ENCODE measurements at places on chromosomes 3 and 15.

DNA sequence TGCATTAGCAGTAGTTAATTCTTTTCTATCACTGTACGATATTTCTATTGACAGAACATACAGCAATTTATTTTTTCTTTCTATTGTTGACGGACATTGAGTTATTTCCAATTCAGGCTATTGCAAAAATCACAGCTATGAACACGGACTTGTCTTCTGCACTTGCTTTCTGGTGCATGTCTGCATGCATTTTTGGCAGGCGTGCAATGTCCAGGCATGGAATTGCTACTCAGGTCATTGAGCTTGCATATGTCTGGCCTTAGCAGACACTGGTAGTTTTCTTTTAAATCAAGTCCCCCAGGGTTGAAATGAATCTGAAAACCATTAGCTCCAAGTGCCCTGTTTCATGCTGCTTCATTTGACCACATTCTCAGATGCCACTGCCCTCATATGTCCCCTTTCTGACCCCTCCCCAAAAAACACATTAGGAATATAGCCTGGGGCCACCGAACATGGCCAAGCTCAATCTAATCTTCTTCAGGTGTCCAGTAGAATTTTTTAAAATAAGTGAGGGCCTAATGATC is 72.8 kb downstream of the LRIG1 start:
- no peak for DNase-seq

DNA sequence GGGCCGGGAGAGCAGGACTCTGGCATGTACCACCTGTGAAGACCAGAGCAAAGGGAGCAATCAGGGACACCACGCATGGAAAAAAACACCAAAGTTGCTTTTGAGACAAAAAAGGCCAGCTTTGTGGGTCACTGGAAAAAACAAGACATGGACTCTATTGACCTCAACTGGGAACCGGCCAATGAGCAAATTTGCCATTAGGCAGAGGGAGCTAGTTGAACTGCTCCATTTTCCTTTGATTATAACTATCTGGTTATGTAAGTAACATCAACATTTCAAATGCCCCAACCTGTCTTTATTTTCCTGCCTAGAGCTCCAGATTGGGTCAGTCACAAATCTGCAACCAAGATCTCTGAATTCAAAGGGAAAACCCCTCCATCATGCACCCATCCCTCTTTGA is 86.0 kb downstream of the ZNF385D start:
- no peak for DNase-seq

DNA sequence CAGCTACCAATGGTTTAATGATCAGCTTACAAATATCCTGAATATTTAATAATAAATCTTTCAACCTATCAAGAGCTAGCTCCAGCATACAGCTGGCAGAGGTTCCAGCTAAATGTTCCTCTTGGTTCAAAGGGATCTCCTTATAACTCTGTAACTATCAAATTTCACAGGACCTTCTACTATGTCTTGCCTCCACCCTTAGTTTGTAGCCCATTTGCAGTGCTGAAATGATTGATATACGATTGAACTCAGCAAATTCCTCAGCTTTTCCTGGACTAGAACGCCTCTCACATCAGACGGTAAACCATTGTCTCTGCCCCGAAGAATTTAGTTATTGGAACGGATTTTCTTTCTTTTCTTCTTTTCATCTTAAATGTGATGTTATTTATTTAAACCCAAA is 41.5 kb downstream of the CD200R1L start:
- no peak for DNase-seq

DNA sequence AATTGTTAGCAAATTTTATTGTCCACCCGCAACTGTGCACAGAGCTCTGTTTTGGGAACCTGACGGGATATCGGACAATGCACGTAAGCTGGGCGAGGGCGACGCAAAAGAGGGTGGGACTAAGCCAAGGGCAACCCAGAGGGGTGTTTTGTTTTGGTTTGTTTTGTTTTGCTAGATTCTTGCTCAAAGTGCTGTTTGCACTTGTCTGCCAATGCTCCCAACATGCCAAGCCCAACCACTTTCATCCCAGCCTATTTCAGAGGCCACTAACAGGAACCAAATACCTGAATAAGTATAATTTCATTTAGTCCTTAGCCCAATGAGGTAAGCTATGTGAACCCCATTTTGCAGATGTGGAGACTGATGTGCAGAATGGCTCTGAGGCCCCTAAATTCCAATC is 9.7 kb upstream of the CMTM7 start:
- no peak for DNase-seq

DNA sequence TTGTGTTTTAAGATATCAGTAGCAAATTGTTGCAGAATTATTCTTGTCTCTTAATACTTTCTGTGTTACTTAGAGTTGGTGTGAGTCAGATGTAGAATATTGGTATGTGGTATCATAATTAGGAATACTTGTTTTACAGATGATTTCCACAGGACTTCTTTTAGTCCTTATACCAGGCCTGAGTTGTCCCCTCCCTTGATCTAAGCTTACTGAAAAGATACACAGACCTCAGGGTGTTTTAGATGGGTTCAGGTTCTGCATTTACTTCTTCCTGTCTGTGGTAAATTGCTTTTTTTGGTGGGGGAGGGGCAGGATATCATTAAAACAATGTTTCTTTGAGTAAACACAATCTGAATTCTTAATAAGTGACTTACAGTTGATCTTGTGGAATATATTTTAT is 14.2 kb downstream of the DZIP3 start:
- DNase-seq, result no peak

- no peak for DNase-seq
Observed at GRCh38 chr15:98147415-98147814, 186.9 kb downstream of the ARRDC4 start.

- DNase-seq, result peak; percentile 39
Observed at GRCh38 chr3:112136959-112137693, 4.1 kb upstream of the GCSAM start.

DNA sequence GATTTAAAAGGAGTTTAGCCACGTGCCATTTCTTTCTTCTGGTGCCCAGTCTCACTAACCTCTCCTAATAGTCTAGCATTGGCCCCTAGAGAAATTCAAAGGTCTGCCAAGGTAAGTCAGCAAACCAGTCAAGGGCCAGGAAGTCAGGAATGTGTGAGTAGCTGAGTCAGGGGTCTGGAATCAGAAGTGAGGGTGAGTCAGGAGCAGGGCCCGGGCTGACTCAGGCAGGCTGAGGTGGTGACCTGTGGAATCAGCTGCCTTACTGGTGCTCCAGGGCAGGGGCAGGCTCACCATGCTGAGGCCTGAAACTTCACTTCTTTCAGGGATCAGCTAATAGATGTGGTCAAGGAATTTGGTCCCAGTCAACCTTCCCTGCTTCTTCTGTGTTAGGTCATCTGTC is 105.8 kb upstream of the MYZAP start:
- DNase-seq, result no peak

GRCh38 chr3:62892045-62892444 is 16.8 kb upstream of the CADPS start:
- DNase-seq, result no peak

GRCh38 chr15:79898369-79898768 is 1.6 kb upstream of the MTHFS start:
- DNase-seq, result no peak

- no peak for DNase-seq
Observed at GRCh38 chr3:112794622-112795172, 52.0 kb downstream of the CD200R1L start.

DNA sequence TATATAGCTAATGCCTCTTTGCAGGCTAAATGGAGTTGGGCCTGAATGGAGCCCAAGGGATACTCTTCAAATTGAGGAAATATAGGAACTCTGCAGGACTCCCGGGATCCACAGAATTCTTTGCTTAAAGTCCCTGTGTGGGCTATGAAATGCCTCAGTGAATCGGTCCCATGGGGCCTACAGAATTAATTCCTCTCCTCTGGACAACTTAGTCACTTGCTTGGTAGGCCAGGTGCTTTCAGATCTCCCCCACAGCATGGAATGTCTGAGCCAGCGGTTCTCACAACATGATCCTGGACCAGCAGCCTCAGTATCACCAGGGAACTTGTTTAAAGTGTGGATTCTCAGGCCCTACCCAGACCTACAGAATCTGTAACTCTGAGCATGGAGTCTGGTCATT is 15.1 kb upstream of the PRICKLE2 start:
- no peak for DNase-seq

- DNase-seq, result no peak
Observed at GRCh38 chr15:37537802-37538201, 396.6 kb upstream of the TMCO5A start.

- no peak for DNase-seq
Observed at GRCh38 chr3:126528800-126529541, 5.0 kb downstream of the CHST13 start.

DNA sequence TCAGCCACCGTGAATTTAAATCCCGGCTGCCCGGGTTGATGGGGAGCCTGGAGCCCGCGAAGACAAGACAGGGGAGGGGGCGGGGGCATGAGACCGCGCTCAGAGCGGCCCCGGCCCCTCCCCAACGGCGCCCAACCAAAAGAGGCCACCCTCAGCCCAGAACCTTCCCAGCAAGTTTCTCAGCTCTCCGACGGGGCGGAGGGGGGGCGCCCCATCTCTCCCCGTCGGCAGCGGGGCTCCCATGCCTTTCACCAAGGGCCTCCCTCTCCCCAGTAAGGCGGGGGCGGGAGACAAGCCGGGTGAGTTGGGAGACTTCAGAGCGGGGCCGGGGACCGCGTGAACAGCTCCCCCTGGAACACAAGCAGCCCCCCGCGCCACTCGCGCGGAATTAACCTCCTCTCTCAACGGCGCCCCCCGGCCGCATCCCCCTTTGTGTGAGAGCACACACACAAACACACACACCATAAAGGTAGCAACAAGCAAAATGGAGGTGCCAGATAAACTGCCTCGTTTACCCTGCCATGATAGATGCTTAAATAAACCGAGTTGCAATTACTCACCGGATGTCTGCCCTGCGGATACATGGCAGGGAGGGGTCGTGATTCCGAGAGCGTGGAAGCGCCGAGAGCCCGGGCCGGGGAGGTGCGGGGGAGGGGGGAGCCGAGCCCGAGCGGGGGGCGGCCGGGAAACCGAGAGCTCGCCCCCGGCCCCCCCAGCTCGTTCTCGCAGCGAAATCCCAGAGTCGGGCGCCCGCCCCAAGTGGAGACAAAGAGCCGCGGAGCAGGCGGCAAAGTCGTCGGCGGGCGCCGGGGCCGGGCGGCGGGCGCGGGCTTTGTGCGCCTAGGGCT is 1.3 kb downstream of the TLE3 start:
- DNase-seq, result peak; percentile 20

DNA sequence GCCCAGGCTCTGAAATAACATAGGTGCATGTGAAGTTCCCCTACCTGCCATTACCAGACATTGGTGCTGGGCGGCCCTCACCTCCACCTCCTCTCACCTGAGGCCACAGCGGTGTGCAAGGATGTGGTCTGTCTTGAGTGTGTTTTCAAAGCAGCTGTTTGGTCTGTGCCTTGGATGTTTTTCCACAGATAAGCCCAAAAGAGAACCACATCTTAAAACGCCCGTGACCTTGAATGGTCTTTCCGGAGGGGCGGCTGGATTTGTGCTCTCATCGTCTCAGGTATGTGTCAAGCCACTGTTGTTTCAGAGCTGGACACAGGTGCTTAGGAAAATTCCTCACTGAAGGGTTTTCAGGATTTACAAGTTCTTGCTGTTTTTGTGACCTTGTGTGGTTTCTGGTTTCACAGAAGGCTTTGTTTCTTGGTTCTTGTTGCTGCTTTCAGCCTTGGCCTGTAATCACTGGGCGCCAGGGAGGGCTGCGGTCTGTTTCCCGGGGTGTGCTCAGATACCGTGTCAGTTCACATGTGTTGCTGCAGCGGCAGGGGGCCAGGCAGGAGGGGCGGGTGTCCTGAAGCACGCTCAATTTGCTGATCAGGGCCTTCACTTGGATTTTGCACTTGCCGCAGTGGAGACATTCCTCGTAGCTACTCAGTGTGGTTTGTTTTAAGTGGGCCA is 128.4 kb downstream of the IGF1R start:
- no peak for DNase-seq

DNA sequence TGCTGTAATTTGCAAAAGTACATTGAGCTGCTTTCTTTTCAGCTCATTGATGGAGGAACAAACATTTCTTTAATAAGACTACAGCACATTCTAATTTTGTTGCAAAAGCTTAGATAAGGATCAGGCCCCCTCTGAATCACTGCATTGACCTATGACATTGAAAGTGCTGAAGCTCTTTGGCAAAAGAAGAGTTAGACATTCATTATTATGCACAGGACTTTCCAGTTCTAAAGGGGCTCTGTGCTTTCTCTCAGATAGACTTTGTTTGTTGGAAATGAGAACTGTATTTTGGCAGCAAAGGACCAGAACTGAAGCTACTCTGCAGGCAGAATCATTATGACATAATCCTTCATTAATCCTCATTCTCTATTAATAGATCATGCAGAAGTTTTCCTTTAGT is 252.9 kb upstream of the SOX2 start:
- DNase-seq, result no peak

DNA sequence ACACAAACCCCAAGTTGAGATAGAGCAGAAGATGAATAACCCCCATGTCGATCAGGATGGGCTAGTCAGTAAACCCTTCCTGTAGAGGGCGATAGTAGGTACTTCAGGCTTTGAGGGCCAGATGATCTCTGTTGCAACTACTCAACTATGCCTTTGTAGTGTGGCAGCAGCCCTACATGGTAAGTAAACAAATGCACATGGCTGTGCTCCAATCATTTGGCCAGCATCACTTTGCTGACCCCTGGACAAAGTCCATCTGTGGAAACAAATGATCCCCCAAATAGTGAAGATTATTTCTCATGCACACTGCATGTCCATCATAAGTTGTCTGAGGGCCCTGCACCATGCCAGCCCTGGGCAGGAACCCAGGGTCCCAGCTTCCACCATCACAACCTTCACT is 402.2 kb upstream of the PROK2 start:
- no peak for DNase-seq

DNA sequence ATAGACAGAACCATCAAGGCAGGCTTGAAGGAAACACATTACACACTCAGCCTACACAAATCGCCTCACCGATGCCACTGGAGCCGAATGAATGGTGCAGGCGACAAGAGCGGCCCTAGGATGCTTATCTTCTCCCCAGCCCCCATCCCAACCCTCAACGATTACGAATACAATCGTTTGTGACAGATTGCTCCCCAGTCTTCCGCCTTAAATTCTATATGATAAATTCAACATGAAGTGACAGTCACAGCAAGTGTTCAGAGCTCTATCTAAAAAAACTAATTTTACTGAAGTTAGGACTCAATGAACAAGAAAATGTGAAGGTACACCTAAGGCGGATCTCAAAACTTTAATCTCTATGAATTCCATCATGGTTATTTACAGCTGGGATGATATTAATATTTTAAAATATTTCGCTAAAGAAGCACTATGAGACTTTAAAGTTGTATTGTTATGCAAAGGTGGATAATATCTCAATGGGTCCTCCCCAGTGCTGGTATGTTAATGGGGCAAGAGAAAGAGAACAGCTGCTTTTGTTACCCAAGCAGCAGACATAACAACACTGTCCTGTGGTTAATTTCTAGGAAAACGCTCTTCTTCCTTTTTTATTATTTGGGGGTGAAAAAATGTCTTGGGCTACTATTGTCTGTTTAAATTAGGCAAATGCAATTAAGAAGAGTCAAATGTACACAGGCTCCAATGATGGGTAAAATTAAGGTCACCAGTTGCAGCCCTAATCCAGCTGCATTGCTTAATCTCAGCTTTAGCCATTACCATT is 147.6 kb upstream of the NR2F2 start:
- DNase-seq, result no peak
